CD4-positive, alpha-beta memory T cell (primary cell): ENCODE measurements at places on chromosomes 3 and 15. TPM values are rescaled to one million over a fixed set of nuclear protein-coding genes. Genes with fewer than 3 reads are reported as not detected.

The ZNF501 gene
- 2.9 TPM for polyA plus RNA-seq

The CRELD1 gene
- polyA plus RNA-seq: 28.2 TPM

The PARP15 gene
- 7.6 TPM for polyA plus RNA-seq

The NR2E3 gene
- polyA plus RNA-seq: not detected

The ACKR2 gene
- not detected for polyA plus RNA-seq

- no peak for DNase-seq
These were observed 56.2 kb upstream of the PTPRG start for GRCh38 chr3:61505197-61505596.

- no peak for DNase-seq
These were observed 42.8 kb downstream of the MYO5C start for GRCh38 chr15:52252781-52253180.

- no peak for DNase-seq
These were observed 46.2 kb upstream of the HERC1 start for GRCh38 chr15:63879995-63880394.

DNA sequence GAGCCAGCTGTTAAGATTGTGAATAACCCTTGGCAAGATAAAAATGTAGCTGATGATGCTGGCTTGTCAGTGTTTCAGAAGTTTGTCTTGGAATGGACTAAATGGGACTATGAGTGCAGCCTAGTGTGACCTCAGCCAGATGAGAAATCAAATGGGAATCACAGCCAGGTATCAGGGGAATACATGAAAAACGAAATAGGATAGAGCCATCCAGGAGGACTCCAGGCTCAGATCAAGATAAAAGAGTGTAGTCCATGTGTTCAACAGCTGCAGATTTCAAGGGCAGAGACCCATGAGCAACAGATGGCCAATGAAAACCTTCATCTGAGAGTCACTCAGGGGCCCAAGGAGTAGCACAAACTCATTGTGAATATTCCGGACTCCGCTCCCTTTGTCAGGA lies 1080.9 kb upstream of the CADM2 start:
- no peak for DNase-seq

- no peak for DNase-seq
These were observed 562.3 kb downstream of the PDCD6IP start for GRCh38 chr3:34360713-34361112.

GRCh38 chr15:78449220-78449999 lies 11.4 kb downstream of the IREB2 start:
- DNase-seq: no peak
